Heart right ventricle (tissue), 16 donors: ENCODE measurements at places on chromosomes 2 and 18. TPM values are rescaled to one million over a fixed set of nuclear protein-coding genes. Genes with fewer than 3 reads are reported as not detected.

NT5DC4 gene
- total RNA-seq = not detected

CRYGD gene
- total RNA-seq = not detected

GRCh38 chr2:19114754-19115231 lies 243.6 kb downstream of the OSR1 start:
- DNase-seq = no peak

KCNS3 gene
- 3.0 TPM for total RNA-seq

DNA sequence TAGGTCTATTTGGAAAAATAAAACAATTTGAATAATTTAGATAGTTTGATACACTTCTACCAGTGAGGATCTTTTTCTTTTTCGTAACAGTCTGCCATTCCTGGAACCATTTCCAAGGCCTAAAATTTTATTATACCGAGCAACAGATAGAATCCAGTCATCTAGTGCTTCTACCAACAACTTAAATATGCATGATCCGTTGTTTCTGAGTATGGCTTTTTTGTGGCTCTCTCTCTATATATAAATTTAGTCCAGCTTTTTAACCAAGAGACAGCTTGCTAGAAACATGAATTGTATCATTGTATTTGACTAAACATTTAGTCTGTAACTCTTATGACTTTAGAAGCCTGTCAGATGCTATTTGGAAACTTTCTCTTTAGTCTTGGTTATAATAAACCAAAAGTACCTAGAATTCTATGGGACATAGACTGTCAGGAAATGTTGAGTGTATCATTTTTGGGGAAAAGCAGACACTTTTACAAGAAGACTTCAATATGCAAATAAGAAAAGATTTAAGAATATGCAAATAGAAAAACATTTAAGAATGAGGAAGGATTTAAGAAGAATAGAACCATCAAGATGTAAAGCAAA lies 161.4 kb downstream of the ZEB2 start:
- DNase-seq = no peak

DNA sequence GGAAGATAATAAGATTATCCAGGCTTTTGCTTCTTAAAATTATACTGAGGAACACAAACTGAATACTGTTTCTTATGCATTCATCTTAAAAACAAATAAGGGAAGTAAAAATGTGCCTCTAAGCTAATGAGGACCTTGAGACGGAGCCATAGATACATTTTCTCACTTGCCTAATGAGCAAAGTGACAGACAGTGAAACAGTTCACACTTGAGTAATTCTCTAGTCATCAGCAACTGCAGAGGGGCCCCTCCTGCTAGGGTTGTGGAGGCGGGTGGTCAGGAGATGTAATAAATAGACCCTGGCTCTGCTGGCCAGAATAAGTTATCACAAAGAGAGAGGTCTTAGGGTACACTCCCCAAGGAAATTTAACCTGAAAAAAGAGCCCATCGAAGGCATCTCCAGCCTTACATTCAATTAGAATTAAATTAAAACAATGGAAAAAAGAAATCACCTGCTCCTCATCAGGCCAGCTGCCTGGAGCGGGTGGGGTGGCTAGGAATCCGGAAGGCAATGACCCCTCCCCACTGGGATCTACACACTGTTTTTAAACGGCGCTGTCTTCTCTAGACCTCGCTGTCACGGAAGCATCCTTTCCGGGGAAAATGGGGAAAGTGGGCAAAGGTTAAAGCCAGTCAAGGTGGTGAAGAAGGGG lies 32.6 kb upstream of the INSIG2 start:
- no peak for DNase-seq

LAMA3 gene
- 5.3 TPM for total RNA-seq

DNA sequence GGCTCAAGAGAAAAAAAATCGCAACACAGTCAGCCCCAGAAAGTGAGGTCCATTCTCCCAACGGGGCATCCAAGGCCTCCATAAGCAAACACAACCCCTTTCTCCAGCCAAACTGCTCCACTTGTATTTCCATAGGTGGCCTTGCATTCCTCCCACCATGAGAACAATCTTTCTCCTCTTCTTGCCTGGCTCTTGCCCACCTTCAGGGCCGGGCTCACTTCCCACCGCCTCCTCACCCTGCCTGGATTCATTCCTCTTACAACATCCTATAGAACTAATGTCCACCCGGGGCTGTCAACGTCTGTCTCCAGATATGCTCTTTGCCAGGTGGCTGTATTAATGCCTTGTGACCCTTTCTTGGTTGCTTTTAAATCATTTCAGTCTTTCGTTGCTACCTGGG lies 124.5 kb downstream of the SMAD7 start:
- DNase-seq = no peak

DNA sequence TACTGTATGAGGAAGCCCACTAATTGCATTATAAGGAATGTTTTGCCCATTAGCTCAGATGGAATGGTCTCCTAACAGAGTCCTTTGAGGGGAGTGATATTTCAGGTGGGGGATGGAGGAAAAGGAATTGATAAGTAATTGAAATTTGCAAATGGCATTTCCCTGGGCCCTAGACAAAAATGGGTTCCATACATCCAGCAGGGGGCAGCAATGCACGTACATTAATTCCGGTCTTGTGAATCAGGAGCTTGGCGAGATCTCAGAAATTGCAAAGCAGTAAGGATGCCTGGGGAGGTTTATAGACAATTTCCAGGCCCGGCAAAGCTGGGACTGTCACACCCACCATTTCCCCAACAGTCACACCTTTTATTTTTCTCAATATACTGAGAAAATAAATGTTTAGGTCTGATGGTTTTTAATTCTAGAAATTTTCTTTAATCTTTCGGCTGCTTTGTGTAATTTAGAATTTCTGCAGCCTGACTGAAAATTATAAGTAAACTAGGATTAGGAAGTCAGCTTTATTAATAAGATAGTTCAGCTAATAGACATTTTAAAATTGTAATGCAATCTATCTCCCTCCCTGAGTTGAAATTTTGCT lies 122.8 kb downstream of the LYPD1 start:
- DNase-seq = peak; percentile 67

PARD3B gene
- total RNA-seq = 10.0 TPM

RANBP2 gene
- total RNA-seq = 57.4 TPM

RNF144A gene
- total RNA-seq = 9.6 TPM

CFC1 gene
- not detected for total RNA-seq

- DNase-seq = no peak
Observed at GRCh38 chr2:16487686-16488085, 177.9 kb downstream of the CYRIA start.

GRHL1 gene
- 3.0 TPM for total RNA-seq

GRCh38 chr2:64937687-64938491 lies 51.3 kb upstream of the SLC1A4 start:
- DNase-seq = peak; percentile 16

DNA sequence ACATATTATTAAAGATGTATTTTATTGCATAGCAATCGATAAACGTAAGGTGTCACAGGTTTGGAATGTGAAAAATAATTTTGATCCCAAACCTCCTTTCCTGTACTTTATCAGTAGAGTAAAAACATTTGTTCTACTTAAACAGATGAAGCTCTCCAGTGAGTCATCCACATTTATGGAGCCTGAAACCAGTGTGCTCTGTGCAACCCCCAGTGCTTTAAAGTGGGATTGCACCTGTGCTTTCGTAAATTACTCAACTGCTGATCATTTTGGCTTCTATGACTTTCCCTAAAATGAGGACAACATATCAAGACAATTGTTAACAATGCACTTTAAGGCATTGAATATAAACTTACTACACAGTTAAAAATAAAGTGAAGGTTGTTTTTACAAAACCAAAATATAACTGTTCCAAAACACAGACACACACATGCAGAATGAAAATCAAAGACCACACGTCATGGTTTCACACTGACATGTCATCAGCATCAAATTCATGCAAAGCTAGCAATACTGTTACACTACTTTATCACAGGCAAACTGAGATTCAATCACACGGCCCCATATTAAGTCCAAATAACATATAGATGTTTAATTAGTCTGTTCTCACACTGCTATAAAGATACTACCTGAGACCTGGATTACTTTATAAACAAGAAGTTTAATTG lies 9.7 kb downstream of the TMEM18 start:
- DNase-seq = no peak

HSBP1L1 gene
- total RNA-seq = 12.9 TPM

DNA sequence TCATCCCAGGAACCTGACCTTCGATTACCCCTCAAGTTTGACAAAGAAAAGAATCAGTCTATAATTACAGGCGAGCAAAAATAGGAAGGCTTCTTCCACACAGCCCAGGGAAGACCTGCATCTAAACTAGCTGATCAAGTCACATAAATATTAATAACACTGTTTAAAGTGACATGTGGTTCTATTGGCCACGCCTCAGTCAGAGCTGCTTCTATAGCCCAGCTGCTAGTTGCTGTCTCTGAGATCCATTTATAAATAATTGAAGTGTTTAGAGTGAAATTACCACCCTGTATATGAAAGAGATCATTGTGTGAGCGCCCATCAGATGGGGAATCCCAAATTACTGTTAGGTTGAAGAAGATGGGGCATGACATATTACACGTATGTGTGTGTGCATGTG lies 426.0 kb downstream of the CDH2 start:
- no peak for DNase-seq

ATP6V1B1 gene
- total RNA-seq = not detected

- DNase-seq = peak; percentile 23
Observed at GRCh38 chr18:73318739-73319479, 451.1 kb upstream of the NETO1 start.

DNA sequence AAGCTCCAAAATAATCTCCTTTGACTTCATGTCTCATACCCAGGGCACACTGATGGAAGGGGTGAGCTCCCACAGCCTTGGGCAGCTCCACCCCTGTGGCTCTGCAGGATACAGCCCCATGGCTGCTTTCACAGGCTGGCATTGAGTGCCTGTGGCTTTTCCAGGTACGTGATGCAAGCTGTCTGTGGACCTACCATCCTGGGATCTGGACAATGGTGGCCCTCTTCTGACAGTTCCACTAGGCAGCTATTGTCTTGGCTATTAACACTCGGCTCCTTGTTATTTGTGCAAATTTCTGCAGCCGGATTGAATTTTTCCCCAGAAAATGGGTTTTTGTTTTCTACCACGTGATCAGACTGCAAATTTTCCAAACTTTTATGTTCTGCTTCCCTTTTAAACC lies 634.2 kb downstream of the TSN start:
- DNase-seq = no peak

HMSD gene
- not detected for total RNA-seq

- DNase-seq = no peak
Observed at GRCh38 chr2:161332371-161332967, 24.2 kb downstream of the PSMD14 start.

DNA sequence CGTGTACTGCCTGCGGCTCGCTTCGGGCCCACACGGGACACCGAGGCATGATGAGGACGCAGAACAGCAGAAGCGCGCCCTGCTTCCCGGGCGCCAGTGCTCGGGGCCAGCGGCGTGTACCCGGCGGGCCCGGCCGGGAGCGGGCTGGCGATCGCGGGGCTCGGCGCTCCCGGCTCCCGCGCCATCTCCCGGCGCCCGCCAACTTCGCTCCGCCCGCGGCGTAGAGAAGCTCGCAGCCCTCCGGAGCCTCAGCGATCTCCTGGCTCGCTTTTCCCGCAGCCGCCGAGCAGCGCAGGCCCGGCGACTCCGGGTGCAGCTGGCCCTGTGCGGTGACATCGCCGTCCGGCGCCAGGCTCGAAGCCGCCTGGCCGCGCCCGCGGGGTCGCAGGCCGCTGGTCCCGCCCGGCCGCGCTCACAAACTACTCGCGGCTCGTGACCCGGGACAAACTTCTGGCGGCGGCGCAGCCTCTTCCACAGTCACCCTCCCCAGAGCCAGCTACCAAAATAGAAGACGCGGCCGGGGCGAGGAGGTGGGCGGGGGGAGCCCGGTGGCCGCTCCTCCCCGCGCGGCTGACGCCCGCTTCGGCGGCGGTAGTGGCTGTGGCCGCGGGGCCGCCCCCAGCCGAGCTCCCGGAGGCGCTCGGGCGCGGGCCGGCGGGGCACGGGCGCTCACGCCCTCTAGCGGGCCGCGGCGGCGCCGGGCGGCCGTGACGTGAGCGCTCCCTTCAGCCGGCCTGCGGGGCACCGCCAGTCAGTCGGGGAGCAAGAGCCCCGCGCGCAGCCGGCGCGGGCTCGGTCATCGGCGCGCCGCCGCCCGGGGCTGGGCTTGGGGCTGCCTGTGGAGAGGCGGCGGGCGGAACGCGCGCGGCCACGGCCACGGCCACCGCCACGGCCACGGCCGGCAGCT lies at the start of gene PTPRM:
Gene PTPRM (plus strand): TSS at position 750 of the 907 bp plus-strand sequence. CDS start 503 bp downstream, outside the sequence.
- peak; percentile 94 for DNase-seq

- no peak for DNase-seq
Observed at GRCh38 chr2:118077636-118078247, 10.5 kb upstream of the INSIG2 start.

DNA sequence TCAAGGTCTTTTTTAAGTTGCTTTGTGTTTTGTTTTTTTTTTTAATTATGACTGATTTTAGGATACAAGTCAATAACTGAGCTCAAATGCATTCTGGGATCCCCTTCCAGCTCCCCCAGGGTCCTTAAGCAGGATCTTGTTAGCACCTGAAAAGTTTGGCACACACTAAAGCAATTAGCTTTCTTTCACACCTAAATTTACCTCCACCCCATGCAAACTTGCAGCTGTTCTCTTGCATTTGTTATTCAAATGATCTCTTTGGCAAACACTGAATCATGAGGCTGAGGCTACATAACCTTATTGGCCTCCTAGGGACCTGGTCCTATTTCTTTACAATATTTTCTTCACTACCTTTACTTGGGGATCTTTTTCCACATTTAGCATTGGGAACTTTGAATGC lies 2026.1 kb upstream of the CELF4 start:
- DNase-seq = no peak

GRCh38 chr2:154697418-154698252 lies 860 bp upstream of the KCNJ3 start:
- peak; percentile 16 for DNase-seq

- no peak for DNase-seq
Observed at GRCh38 chr2:134135793-134136192, 118.1 kb upstream of the MGAT5 start.

GRCh38 chr18:67455890-67456501 lies 60.5 kb downstream of the DSEL start:
- DNase-seq = no peak

GRCh38 chr2:40497251-40497859 lies 45.5 kb upstream of the SLC8A1 start:
- DNase-seq = no peak

GRCh38 chr2:200042102-200042735 lies 86.8 kb downstream of the MAIP1 start:
- no peak for DNase-seq

DNA sequence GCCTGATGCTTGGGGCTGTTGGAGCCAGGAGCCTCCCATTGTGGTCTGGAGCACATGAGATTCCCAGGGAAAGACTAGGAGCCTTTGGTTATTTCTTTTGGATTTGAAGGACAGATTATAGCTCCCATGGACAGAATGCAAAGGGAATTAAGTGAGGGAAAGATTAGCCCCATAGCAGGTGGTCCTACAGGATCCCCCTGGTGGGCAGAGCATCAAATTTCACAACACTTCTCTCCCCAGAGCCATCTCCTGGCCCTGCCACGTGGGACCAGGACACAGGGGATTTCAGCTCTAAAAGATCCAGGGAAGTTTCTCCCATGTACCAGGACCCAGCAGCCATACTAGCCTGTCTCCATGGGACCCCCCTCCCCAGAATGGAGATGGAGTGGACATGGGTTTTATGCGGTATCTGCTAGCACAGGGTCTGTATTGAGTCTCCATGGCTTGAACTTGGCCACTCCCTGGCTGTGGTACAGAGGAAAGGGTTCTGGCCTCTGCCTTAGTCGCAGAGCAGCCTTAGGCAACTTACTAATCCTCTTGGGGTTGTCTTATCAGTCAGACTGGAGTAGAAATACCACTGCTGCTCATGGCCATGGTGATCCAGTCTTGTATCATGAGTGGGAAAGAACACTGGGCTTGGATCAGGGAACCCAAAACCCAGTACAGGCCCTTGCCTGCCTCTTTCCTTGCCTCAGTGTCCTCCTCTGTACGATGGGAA lies 6.8 kb upstream of the PLB1 start:
- no peak for DNase-seq
